ENCODE measurements at places on chromosomes 12 and 14.

GRCh38 chr12:789852-790563, 37.6 kb downstream of the WNK1 start:
- DNase-seq = no peak

- DNase-seq = no peak
Observed at GRCh38 chr12:26564391-26564790, 268.6 kb downstream of the ITPR2 start.

- no peak for DNase-seq
Observed at GRCh38 chr14:87271331-87271730, 721.7 kb downstream of the GALC start.

- no peak for DNase-seq
Observed at GRCh38 chr12:26195641-26196420, 458 bp downstream of the SSPN start.

DNA sequence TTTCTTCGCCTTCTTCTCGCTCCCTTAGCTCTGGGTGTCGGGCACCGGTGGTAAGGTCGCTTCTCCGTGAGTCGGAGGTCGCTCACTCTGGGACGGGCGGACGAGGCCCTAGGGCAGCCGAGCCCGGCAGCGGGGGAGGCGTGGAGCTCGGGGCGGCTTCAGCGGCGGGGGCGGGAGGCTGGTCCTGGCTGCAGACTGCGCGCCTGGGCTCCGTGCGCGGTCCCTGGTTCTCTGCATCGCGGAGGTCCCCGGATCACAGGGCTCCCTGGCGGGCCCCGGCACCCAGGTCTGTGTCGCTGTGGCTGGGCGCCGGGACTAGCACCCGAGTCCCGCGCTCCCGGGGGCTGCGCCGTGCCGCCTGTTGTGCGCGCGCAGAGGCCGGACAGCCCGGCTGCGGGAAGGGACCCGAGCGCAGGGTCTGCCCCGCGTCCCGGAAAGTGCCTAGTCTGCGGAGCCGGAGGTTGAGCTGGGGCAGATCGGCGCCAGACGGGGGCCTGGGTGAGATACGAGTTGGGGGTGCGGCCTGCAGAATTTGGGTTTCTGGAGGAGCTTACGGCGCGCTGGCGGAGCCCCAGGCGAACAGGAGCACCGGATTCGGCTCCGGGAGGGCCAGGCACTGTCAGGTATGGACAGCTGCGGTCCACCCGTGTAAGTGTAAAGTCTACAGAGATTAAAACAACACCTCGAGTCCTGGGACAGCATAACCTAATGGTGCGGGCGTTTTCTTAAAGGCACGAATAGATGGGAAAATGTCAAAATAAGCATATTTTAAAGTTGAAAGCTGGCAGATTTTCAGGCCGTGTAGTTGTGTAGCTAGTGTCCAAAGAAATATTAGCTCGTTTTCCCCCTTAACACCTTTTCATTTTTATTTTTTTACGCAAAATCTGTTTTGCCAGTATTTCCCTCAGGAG, 713 bp downstream of the FRMD6 start:
- DNase-seq = peak; percentile 12

DNA sequence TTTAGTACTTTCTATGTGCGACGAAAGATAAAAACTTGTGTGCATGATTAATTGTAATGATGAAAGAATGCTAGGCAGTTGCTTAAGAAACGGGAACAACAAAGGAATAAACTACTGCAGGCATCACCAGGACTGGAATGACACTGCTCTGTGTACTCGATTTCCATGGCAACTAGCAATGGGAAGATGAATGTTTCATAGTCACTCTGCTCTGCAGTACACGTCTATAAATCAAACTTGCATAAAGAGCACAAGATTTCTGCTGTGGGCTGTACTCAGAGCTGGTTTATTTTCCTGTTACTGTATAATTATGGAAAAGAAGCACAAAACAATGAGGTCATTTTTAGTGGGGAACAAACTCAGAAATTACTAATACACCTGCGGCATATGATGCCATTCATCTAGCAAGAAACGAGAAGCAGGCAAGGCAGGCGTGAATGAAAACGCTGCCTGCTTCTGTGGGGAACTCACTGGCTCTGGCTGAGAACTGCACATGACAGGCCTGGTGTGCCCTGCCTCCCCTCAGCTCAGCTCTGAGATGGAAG, 41.8 kb downstream of the EFCAB11 start:
- no peak for DNase-seq

DNA sequence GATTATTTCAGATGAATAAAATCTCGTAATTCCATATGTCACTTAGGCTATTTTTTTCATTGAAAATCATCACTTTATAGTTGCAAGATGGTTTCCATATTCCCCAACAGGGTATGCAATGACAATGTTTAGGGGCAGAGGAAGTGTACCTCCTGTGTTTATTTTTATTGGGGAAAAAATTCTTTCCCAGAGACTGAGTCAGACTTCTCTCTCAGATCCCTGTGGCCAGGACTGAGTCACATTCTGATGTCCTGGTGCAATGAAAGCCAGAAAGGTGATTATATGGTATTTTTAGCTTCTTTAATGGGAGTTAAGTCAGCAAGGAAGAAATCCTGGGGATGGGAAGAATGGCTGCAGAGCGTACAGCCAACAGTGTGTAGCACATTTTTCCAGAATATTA, 196.9 kb upstream of the ALG10 start:
- DNase-seq = no peak

- no peak for DNase-seq
Observed at GRCh38 chr12:120242275-120242799, 23.2 kb downstream of the PXN start.

- peak; percentile 66 for DNase-seq
Observed at GRCh38 chr14:104393898-104394381, 185.6 kb upstream of the C14orf180 start.

DNA sequence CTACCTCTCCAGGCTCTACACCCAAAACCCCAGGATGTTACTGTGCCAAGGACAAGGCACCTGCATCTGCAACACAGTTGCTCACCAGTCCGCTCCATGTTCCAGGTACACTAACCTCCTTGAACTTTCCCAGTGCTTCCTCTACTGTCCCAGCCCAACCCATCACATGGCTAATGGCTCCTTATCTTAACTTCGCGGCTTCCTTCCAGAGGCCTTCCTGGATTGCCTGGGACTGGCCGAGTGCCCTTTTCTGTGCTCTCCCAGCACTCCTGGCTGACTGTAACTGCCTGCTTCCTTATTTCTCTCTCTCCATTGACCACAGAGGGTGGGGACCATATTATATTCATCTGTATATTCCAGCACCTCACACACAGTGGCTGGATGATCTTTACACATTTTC, 20.9 kb downstream of the POMT2 start:
- DNase-seq = no peak

DNA sequence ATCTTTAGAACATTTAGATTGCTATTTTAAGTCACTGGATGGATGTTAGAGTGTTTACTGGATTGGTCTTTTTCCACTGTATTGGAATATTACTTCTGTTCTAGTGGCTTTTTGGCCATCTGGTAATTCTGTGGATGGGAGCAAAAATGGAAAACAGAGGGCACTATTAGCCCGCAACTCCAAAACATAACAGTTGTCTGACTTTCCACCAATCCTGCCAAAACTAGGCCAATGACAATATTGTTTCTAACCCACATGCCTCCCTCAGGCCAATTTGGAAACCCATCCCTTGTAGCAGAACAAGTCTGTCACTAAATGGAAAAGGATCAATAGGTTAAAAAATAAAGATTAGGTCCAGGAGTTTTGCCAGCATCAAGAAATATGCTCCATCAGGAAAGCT, 97.8 kb downstream of the ETNK1 start:
- no peak for DNase-seq

DNA sequence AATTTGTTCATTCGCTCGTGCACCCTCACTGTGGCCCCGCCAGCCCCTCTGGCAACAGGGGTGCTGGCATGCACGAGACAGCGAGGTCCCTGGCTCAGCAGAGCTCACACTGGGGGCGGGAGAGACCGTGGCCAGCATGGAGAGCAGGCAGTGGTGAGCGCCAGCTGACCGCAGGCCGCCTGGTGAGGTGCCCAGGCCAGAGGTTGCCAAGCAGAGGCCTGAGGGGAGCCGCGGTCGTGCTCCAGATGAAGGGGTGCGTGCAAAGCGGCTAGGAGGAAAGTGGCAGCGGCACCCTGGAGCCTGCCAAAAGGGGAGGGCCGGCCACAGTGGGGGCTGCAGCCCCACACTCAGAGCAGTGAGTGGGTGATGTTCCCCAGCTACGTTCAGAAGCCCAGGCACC, 56.1 kb downstream of the CDC42BPB start:
- no peak for DNase-seq

- no peak for DNase-seq
Observed at GRCh38 chr14:36019126-36019525, 157.4 kb downstream of the PTCSC3 start.

DNA sequence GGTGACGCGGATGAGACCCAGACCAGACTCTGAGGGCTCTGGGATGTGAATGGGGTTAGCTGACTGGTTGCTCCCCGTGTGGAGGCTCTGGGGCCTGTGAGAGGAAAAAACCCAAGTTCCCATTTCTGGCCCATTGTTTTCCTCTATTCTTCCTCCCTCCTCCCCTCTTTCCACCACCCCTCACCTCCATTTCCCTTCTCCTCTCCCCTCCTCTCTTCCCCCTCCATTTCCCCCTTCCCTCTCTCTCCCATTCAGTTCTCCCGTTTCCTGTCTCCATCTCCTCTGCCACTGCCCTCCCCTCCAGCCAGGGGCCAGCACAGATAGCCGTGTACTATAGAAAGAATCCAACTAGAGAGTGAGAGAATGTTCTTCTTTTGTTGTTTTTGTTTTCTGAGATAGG, 12.6 kb upstream of the PRPH start:
- no peak for DNase-seq

GRCh38 chr12:51419425-51420193, 5.0 kb upstream of the SLC4A8 start:
- DNase-seq = no peak

DNA sequence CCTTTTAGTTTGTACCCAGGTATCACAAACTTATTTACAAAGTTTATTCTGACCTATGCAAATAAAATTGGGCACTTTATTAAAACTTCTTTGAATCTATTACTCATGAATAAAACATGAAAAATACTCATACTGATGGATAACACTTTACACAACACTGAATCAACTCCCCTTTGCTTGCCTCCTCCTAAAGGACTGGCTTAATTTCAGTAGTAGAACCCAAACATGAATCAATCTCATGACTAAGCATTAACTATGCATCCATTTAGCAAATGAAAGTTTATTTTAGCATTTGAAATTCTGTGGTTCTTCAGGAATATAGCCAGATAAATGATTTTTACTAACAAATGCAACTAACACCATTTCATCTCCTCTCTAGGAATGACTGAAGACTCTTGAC, 32.4 kb downstream of the DENND5B start:
- DNase-seq = no peak

Measured in activated naive CD4-positive, alpha-beta T cell (primary cell).